ENCODE measurements at places on chromosomes 11 and 22. TPM values are rescaled to one million over a fixed set of nuclear protein-coding genes. Genes with fewer than 3 reads are reported as not detected.

Gene C22orf42
- polyA plus RNA-seq = 0.09 TPM

- no peak for DNase-seq
Measured at GRCh38 chr11:76062733-76063132, 143.6 kb downstream of the WNT11 start.

DNA sequence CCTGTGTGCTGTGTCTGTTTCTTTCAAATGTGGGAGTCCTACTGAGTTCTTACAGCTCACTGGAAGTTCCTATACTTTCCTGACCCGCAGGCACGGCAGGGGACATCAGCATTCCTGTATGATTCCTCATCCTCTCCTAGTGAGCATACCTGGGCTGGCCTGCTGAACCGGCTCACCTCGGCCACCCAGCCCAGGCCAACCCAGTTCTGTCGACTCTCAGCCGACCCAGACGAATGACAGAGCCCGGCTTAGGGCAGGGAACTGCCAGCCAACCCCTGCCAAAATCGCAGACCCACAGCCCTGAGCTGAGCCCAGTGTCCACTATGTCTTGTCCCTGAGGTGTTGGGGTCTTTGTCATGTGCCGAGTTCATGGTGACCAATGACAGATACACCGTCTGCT is 339.7 kb downstream of the BRD1 start:
- no peak for DNase-seq

Gene CCDC81
- not detected for polyA plus RNA-seq

Gene OR4C5
- not detected for polyA plus RNA-seq

GRCh38 chr11:66969584-66970225 is 5.4 kb upstream of the C11orf86 start:
- no peak for DNase-seq
